A549 treated with Hydrocortisone at 1 μM for 4 hours (cell line): ENCODE measurements at places on chromosomes 7 and 10. TPM values are rescaled to one million over a fixed set of nuclear protein-coding genes. Genes with fewer than 3 reads are reported as not detected.

Gene MTG1
- 41.4 to 53.4 TPM (median 49.7 TPM) in 5 replicates for total RNA-seq

Gene ACTL6B
- not detected in 5 replicates for total RNA-seq

Gene NODAL
- not detected in 5 replicates for total RNA-seq

Gene BUD31
- total RNA-seq: 117 to 155 TPM (median 139 TPM) in 5 replicates

Gene MASTL
- 16.5 to 21.9 TPM (median 18.7 TPM) in 5 replicates for total RNA-seq

Gene ADCYAP1R1
- 0.06 to 0.10 TPM in 2 of 5 replicates, not detected in the others for total RNA-seq

Gene MPLKIP
- 32.1 to 38.9 TPM (median 35.5 TPM) in 5 replicates for total RNA-seq

Gene PDE1C
- 2.5 to 3.8 TPM (median 3.0 TPM) in 5 replicates for total RNA-seq

Gene UPK3B
- total RNA-seq: 11.5 to 19.6 TPM (median 17.6 TPM) in 5 replicates
